Left cardiac atrium (tissue), 4 donors: ENCODE measurements at places on chromosomes 7 and 10.

DNA sequence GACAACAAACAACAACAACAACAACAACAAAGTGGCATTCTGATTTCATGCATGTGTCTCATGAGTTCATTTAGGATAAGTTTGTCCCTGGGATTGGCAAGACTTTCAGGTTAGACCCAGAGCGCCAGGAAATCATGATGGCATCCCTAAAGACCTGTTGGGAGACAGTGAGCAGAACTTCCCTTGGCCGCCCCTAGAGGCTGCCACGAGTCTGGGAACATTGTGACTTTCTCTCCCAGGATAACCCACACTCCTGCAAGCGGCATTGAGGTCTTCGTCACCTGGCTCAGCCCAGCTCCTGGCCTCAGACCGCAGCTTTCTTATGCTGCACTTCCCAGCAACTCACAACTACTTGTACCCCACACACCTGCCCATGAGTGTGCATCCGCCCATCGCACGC lies 80.5 kb upstream of the RNF32 start:
- no peak for DNase-seq

DNA sequence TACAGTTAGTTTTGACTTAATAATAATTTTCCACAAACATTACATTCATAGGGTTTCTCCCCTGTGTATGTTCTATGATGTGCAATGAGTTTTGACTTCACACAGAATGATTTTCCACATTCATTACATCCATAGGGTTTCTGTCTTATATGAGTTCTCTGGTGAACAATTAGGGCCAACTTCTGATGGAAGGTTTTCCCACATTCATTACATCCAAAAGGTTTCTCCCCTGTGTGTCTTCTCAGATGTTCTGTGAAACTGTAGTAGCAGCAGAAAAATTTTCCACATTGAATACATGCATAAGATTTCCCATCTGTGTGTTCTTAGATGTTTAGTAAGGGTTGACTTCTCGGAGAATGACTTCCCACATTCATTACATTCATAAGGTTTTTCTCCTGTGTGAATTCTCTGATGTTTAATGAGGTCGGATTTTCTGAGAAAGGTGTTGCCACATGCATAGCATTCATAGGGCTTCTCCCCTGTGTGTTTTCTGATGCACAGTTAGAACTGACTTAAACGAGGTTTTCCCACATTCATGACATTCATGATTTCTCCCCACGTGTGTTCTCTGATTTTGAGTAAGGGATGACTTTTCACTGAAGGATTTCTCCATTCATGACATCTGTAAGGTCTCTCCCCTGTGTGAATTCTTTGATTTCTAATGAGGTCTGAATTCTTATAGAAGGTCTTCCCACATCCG lies 118.5 kb downstream of the ZNF33B start:
- no peak for DNase-seq

- no peak for DNase-seq
These were observed 33.4 kb downstream of the OGDH start for GRCh38 chr7:44639671-44640321.

DNA sequence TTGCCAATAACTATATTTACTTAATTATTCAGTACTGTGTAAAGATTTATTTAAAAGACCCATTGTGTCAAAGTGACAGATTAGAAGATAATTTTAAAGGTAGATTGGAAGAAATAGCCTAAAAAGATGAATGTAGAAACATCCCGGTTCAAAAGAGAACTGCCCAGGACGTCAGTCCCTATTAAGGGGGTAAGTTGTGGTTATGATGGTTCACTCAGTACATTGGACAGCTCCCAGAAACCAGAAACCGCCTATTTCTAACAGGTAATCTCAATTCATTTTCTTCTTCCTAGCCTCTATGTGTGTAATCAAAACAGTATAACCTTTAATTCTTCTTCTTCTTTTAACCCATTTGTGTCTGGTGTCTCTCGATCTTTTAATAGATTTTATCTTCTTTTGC lies 1.5 kb upstream of the FERD3L start:
- no peak for DNase-seq

DNA sequence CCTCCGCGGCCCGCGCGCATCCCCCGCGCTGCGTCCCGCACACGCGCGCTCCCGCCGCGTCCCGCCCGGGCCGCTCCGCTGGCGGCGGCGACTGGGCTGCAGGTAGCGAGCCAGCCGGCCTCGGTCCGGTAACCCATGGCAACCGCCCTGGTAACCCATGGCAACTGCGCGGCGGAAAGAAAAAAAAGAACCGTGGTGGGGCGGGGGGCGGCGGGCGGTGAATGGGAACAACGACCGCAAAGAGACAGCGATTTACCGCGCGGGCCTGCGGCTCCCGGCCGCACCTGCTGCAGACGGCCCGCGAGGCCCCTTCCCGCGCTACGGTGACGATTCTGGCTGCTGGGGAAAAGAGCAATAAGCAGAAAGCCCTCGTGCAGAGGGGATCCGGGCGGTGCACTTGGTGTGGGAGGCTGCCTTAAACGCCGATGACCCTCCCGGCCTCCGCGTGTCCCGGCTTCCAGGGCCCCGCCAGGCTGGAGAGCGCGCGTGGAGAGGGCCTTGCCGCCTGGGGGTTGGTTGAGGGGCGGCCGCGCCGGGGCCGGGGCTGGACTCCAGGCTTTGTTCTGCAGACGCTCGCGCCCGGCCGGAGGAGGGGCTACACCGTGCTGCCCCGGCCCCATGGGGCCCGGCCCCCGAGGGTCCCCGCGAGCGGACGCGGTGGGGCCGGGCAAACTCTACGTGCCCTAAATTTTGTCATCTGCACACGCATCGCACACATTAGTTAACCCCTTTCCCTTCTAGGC lies 84.7 kb downstream of the SNX10 start:
- DNase-seq = no peak

DNA sequence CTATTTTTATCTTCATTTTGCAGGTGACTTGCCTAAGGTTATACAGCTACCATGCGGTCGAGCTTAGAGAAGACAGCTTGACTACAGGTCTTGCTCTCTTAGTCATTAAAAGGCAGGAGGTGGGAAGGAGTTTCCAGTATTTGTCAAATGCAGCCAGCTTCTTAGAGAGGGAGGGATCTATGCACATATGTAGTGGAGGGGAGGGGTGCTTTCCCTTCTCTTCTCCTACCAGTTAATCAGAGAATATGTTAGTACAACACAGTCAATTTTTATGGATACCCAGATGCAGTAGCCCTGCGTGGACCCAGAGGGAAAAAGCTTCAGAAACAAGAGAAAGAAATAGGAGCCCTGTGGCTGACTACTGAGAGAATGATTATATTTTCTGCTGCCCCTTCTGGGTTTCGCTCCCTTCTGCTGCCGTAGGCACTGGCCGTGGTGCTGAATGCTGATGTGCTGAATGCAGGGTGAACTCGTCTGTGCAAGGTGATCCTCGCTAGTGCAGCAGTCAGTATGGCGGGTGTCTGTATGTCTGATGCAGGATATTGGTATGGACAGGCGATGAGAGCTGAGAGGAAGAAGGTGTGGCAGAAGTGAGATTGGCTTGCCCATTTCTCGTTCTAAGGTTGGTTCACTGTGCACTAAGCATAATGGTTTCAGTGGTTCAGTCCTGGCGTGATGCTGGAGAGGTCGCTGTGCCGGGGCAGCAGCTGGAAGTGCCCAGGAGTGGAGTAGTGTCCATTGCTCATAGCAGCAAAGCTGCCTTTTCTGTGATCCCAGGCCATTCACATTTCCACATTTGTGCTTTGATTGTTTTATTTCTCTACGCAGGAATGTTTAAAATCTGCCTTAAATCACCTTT lies 189.2 kb upstream of the PODXL start:
- peak; percentile 35 for DNase-seq
